ENCODE measurements at places on chromosomes 5 and 9.

GRCh38 chr9:14447103-14447502 is 133.2 kb upstream of the NFIB start:
- no peak for DNase-seq

GRCh38 chr5:142065273-142065672 is 43.3 kb upstream of the NDFIP1 start:
- DNase-seq, result no peak

DNA sequence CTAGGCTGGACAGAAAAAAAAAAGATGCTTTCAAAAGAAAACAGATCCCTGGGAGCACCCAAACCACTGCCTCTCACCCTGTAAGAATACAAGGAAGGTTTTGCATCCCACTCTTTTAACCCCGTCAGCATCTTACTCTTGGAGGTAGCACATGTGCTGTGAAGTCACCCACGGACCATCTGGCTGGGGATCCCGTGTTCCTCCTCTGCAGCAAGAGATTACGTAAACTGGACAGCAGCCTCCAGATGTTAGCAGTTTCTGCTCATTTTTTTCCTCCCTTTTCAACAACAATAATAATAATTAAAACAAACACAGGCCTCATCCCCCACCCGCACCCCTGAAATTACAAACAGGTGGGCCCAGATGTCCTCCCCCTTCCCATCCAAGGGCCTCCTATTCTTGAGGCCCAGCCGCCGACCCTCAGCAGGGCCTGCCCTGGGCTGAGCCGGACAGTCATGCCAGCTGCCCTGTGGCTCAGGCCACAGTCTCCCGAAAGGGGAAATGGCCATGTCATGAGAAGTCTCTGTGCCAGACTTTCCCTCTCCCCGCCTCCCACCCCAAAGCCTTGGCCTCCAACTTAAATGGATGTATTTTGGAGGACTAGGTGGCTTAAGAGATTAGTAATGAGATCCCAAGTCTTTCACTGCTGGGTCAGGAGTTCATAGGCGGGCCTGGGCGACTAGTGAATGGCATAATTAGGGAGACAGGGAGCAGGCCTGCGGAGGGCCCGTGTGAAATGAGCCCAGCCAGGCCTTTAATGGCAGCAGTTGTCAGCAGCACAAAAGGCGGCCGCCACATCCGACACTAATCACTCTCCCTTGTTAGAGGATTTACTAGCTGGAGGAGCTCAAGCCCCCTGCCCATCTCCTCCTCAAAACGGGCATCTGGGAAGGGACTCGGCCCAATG is 165.1 kb downstream of the PAPPA start:
- DNase-seq, result no peak

DNA sequence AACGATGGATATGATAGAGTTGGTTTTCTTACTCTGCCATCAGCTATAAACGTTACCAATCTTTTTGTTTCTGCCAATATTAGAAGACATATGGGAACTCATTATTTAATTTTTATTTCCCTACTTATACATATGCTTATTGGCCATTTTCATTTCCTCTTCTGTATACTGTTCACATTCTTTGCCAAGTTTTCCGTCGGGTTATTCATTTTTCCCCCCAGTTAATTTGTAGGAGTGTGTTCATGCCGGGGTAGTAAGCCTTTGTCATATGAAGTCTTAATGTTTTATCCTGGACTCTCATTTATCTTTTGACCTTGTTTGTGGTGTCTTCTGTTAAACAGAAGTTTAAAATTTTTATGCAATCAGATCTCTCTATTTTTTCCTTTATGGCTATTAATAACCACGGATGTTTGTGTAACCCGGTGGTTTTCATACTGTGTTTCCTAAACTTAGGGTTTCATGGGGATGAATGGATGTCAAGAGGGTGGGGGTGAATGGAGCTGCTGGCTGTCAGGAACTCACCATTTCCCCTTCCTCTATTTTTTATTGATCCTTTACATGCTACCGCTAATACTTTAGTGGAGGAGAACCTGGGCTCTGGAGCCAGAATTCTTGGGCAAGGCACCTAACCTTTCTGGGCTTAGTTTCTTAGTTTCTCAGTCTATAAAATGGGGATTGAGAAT is 42.5 kb upstream of the PPARGC1B start:
- no peak for DNase-seq

- DNase-seq, result no peak
These were observed 16.8 kb upstream of the PRLR start for GRCh38 chr5:35246900-35247647.

GRCh38 chr5:169970911-169971765 is 9.2 kb downstream of the INSYN2B start:
- DNase-seq, result no peak

GRCh38 chr9:99445920-99446319 is 223.8 kb downstream of the SEC61B start:
- DNase-seq, result no peak

- DNase-seq, result no peak
These were observed 302.6 kb downstream of the ACTL7B start for GRCh38 chr9:108553111-108553635.

- no peak for DNase-seq
These were observed 43.3 kb upstream of the TJP2 start for GRCh38 chr9:69130456-69131441.

DNA sequence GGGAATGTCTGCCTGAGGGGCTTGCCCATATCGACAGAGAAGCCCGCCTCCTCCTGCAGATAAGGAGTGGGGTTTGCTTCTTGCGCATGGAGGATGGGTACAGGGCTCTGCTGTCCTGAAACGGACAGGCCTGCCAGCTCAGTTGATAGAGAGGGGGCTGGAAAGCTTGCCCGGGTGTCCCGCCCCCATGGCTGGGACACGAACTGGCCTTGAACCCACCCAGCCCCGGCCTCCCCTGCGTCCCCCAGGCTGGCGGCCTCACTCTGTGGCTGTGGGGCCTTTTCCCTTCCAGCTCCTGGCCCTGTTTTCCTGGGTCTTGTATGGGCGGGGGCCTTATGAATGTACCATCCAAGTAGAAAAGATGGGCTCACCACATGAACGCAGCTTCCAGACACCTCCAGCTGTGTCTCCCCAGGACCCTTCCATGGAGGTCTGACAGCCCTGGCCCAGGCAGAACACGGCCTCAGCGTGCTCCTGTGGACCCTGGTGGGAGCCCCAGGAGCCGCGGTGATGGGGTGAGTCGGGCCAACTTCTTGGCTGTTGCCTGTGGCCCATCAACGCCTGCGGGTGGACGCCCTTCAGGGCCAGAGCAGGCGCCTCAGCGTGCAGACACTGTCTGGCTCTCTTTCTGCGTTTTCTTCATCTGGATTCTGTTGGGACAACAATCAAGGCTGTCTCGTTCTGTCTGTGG is 15.9 kb upstream of the SLC2A6 start:
- DNase-seq, result no peak

DNA sequence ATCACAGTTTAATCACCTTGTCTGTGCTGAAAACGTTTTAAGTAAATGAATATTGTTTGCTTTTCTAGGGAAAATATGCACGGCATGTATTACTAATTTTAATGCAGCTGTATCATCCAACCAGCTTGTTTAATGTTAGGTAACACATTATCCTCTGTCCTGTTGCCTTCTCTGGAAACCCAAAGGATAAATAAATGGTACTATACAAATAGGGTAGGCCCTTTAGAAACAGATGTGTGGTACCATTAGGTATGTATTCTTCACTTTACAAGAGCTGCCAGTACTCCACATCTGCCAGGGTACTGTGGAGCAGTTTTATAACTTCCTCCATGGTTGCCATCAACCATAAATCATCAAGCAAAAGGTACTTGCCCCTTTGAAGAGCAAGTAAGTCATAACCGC is 42.9 kb downstream of the FAF2 start:
- DNase-seq, result no peak

DNA sequence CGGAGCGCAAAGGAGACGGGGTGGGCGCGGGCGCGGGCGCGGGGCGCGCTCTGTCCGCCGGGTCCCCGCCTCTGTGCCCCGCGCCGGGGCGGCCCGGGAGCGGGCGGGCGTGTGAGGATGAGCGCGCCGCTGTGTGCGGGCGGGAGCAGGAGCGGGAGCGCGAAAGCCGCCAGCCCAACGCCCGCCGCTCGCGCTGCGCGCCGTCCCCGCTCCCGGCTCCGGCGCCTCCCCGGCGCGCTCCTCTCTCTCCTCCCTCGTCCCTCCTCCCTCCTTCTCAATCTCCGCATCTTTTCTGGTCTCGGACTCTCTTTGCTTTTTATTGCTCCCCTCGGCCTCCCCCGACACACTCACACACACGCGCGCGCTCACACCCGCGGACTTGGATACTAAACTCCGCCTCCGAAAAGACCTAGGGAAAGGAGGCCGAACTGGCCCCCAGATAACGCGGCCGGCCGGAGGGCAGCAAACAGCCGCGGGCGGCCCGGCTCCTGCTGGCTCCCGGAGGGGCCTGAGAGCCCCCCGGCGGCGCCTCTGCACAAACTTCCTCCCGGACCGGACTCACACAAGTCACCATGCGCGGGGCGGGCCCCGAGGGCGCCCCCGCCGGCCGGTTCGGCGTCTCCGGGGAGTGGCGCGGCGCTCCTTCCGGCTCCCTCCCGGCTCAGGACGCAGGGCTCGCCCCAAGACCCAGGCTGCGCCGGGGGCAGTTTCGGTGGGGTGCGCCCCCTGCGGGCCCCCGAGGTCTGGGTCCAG is at the start of gene FIBCD1:
Gene FIBCD1, minus strand, starts transcription at position 596 of the 753 bp plus-strand sequence. CDS start 640 bp downstream, outside the sequence.
- no peak for DNase-seq

- no peak for DNase-seq
These were observed 143.4 kb downstream of the MTRR start for GRCh38 chr5:8012131-8012977.

- no peak for DNase-seq
These were observed 15.0 kb downstream of the BASP1 start for GRCh38 chr5:17232405-17232804.

- DNase-seq, result no peak
These were observed 832 bp downstream of the EIF4EBP3 start for GRCh38 chr5:140548300-140548688.

GRCh38 chr5:151151263-151151660 is 6.3 kb downstream of the ANXA6 start:
- no peak for DNase-seq

DNA sequence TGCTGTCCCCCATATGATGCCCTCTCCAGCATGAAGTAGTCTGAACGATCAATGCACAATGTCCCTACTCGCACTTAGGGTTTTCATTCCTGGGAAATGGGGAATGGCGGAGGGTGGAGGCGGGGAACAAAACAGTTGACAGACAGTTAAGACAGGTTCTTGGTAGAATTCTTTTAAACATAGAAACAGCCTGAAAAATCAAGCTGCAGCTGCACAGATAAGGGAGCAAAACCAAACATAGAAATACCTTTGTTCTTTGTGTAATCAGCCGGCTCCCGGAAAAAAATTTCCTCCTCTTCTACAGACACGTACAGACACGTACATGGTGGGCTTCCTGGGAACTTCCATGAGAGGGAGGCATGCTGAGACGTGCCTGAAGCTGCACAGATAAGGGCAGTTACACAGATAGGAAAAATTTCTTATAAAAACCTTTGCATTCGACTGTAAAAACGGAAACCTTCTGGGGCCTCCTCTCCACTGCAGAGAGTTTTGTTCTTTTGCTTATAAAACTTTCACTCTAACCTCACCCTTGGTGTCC is 662.4 kb upstream of the PTPRD start:
- DNase-seq, result no peak
